ENCODE measurements at places on chromosomes 13 and 19. TPM values are rescaled to one million over a fixed set of nuclear protein-coding genes. Genes with fewer than 3 reads are reported as not detected.
A peak's percentile ranks its signal among the peaks of the same experiment; 100 is the strongest.

- no peak for DNase-seq
These were observed 2.2 kb upstream of the AMH start for GRCh38 chr19:2246801-2247361.

- no peak for DNase-seq
These were observed 6.5 kb upstream of the HSPH1 start for GRCh38 chr13:31168166-31168565.

GRCh38 chr13:95474992-95475391 lies 77.5 kb upstream of the CLDN10 start:
- DNase-seq = no peak

DNA sequence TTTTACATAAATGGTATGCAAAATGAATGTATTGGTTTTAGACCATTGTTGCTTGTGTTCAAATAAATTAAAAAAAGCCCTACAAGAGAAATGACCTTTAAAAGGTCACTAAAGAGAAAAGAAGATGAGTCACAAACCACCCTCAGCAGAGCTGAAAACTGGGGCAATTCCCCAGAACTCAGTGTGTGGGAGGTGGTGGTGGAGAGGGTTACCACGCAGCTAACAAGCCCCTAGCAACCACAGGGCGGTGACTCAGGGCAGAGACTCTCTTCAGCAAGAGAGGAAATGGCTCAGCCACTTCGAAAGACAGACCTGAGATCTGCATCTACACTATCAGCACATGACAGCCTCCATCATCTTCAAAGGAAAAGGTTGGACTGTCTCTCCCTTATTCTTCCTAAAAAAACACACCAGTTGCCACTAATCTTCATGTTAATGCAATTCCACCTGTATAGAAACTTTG lies 29.4 kb upstream of the NDFIP2 start:
- DNase-seq = peak; percentile 73

DNA sequence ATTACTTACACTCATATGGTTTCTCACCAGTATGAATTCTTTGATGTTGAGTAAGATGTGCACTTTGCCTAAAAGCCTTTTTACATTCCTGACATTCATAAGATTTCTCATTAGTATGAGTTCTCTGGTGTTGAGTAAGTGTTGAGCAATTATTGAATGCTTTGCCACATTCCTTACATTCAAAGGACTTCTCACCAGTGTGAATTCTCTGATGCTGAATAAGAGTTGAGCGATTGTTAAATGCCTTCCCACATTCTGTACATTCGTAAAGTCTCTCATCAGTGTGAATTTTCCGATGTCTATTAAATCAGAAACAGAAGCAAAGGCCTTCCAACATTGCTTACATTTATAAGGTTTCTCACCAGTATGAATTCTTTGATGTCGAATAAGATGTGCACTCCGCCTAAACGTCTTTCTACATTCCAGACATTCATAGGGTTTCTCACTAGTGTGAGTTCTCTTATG lies 14.2 kb upstream of the ZFP30 start:
- no peak for DNase-seq

GRCh38 chr13:73827434-73827833 lies 306.8 kb downstream of the KLF12 start:
- no peak for DNase-seq

- DNase-seq = no peak
These were observed 18.2 kb downstream of the SIN3B start for GRCh38 chr19:16847430-16847829.

DNA sequence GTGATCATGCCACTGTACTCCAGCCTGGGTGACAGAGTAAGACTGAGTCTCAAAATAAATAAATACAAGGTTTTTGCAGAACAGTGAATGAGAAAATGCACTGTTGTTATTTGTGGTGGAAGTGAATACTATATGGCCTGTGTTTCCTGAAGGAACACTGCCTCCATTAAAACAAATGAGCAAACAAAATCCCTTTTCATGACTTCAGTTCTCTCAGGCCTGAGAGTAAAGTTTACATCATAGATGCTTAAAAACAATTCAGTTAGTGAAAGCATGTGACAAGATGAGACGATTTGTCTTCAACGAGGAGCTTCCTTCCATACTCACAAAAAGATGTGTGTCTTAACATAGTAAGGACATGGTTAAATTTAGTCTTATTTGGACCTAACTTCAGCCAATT lies 14.4 kb downstream of the SPINT2 start:
- no peak for DNase-seq

NCR1 gene
- total RNA-seq = not detected

DNA sequence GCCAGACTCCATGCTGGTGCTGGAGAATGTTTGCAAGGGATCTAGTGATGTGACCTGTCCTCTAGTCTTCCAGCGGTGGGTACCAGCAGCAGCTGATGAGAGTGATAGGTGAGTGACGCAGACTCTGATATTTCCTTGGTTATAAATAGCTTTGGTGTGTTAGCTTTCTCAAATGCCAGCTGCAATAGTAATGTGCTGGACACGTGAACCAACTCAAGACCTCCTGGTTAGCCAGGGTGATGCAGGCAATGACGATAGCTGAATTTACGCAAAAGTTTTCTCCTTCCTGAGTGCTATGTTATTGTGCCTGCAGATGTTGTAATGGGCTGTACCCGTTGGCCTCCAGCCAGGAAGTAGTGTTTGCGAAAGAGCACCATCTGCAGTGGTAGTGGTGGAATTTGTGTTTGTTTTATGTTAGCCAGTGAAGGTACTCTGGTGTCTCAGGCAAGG lies 129.5 kb downstream of the CYSLTR2 start:
- peak; percentile 100 for DNase-seq

LRRC4B gene
- under 0.01 TPM for total RNA-seq

- no peak for DNase-seq
These were observed 1.8 kb downstream of the SLITRK1 start for GRCh38 chr13:83880275-83881139.

- DNase-seq = no peak
These were observed 1683.8 kb downstream of the UQCRFS1 start for GRCh38 chr19:27529158-27529557.

PCDH17 gene
- total RNA-seq = 0.86 TPM

DNA sequence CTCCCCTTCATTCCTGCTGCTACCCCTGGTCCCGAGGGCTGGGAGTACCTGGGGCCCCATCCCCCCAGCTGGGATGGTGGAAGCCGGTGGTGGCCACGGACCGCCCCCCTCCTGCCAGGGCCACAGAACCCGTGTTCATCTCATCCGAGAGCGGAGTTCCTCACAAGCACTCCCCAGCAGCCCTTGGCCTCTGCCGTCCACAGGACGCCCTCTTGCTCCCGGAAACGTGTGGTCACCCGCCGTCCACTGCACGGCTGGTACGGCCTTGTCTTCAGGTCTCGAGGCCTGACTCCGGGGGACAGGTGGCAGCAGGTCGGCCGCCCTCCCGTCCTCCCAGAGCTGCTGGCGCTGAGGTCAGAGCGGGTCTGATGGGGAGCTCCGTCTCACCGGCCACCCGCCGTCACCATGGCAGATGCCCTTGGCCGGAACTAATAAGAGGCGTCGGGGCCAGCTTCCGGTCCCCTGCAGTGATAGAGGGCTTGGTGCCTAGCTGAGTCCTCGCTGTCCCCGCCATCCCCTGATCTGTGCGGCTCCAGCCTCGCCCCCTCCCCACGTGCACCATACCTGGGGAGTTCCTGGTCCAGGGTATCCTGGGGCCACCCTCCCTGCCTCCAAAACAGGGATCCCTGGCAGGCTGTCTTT lies 16.5 kb upstream of the CSNK1G2 start:
- no peak for DNase-seq

ZNF546 gene
- 3.9 TPM for total RNA-seq

- DNase-seq = no peak
These were observed at the start of gene KIR2DL4 for GRCh38 chr19:54803410-54803809. Gene KIR2DL4 (plus strand): TSS chr19:54803610. CDS start chr19:54803652, 42 bp downstream.

DNA sequence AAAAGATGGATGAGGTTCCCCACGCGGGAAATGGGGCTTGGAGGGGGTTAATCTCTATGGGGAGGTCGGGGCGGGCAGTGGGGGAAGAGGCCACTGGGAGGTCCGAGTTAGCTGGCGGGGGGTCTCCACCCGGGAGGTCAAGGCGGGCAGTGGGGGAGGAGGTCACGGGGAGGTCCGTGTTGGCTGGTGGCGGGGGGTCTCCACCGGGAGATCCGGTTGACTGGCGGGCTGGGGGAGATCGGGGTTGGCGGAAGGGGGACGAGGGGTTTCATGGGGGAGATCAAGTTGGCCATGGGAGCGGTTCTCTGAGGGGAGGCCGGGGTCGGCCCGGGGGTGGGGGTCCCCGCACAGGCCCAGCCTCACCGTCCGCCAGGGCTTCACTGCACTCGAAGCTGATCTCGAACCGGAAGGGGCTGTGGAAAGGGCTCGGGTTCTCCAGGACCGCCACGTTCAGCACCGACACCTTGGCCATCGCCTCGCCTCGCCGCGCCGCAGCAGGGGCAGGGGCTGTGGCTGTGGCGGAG lies 342 bp downstream of the ASF1B start:
- DNase-seq = no peak

GRCh38 chr13:98050041-98050466 lies 92.8 kb upstream of the FARP1 start:
- DNase-seq = peak; percentile 33

MEDAG gene
- total RNA-seq = 20.0 TPM

GRCh38 chr13:99381766-99382165 lies 74.6 kb upstream of the GPR183 start:
- DNase-seq = no peak

GRCh38 chr13:46041419-46041839 lies 11.1 kb downstream of the ZC3H13 start:
- no peak for DNase-seq

- no peak for DNase-seq
These were observed 381.1 kb downstream of the DACH1 start for GRCh38 chr13:71485913-71486312.

- peak; percentile 15 for DNase-seq
These were observed 230.5 kb upstream of the SERP2 start for GRCh38 chr13:44142941-44143665.

GRCh38 chr13:94495806-94496205 lies 16.3 kb upstream of the DCT start:
- DNase-seq = no peak

DNA sequence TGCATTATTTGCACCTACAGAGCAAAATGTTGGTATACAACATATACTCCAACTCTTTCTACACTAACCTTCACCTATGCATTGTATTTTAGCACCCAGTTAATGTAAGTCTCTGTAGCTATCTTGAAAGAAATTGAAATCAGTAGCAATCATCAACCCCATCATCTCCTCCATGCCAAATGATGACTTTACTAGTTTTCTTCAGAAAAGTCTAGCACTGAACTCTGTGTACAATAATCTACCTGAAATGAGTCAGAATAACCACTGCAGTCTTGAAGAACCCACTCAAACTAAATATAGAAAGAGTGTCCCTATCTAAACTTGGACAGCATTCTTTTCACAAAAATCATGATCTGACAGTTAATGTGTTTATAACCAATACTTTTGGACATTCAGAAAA lies 9.8 kb downstream of the IRS2 start:
- no peak for DNase-seq

HSPH1 gene
- total RNA-seq = 42.2 TPM

DNA sequence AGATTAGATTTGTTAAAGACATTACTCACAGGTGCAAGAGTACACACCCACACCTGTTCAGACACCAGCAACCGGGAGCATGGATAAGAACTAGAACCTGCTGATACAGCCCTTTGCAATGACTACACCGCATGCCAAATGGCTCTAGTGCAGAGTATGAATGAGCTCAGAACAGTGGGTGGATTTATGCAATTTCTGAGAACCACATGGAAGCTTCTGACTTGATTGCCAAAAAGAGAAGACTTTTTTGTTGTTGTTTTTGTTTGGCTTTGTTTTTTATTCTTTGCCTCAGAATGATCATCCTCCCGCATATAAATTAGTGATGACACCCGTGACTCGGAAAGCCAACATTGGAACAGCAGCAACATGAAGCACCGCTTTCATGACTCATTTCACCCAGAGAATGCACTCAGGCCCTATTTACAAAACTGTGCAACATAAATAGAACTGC lies 77.4 kb upstream of the LRCH1 start:
- peak; percentile 88 for DNase-seq

NLRP13 gene
- total RNA-seq = not detected

KIR3DL2 gene
- total RNA-seq = not detected

Measured in fibroblast of villous mesenchyme (primary cell).